ENCODE measurements at places on chromosomes 6 and 20.

DNA sequence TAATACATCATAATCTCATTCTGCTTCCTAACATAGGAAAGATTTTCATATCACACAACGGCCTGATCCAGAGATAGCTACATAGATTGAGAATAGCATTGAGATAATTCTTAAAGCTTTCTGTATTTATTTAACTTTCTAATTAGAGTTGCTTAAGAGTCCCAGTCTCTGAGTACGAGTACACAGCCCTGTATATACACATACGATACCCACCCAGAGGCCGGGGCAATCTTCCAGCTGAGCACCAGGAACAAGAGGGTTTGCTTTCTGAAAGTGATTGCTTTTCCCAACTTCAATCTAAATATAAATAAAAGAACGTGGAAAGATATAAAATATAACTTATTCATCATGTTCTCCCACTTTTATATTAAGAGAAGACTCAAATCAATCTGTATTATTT is 313.8 kb downstream of the COL12A1 start:
- DNase-seq: no peak

DNA sequence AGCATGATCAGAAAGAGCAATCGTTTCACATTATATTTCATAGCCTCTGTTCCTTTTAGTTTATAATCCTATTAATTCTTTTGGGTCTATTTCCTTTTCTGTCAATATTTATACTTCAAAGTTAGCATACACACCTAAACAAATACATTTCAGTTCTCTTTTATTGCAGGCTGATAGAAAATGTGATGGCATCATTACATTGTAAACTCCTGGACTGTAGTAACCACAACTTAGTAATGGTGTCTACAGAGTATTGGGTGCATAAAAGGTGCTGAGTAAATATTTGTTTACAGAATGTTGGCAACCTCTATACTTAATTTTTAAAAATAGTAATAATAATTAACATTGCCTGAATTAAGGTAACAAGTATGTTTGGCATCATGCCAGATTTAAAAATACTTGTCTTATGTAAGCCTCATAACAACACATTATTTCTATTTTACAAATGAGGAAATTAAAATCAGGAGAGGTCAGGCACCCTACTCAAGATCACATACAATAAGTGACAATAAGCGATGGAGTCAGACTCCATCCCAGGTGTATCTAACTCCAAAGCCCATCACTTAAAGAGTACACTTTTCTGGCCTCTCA is 195.0 kb downstream of the UBE3D start:
- no peak for DNase-seq

DNA sequence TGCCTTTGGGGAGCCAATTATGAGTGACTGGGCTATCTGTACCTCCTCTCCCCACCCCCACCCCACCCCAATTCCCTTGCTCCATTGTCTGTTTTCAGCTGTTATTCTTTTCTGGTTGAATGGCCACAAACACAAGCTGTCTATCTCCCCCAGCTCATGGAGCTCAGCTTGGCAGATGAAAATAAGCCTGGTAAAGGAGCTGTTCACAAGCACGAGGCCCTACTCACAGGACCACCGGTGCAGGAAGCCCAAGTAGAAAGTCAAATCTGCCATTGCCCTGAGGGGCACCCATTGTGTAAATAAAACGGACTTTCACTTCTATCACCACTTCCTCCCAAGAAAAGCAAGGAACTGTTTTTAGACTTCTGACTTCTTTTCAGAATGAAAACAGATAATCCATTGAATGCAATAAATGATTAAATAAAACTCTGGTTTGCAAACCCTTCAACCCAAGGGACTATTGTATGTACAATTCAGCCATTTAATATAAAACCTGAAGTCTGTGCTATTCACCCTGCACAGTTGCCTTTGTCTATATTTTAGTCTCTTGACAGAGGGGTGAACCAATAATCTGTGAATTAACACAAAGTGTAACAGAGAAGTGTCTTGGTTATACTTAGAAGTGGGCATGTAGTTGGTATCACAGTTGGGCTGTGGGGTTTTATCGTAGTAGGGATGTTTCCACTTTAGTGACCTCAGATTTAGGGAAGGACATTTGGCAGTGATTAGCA is 27.7 kb downstream of the RIPOR2 start:
- no peak for DNase-seq

DNA sequence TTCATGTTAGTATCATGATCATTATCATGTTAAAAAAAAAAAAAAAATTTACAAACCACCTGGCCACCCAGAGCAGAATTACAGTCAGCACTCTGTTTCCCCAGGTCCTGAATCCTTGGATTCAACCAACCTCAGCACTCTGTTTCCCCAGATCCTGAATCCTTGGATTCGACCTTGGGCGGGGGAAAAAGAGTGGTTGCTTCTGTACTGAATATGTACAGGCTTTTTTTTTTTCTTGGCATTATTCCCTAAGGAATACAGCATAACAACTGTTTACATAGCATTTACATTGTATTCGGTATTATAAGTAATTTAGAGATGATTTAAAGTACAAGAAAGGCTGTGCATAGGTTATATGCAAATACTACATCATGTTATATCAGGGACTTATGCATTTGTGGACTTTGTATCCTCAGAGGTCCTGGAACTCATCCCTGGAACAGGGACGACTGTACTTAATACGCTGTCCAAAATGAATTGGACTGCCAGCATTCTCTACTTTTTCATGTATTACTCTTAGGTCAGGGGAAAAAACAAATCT is 31.2 kb downstream of the GCNT2 start:
- DNase-seq: no peak

GRCh38 chr6:142482974-142483373 is 181.2 kb downstream of the ADGRG6 start:
- DNase-seq: no peak
